Activated CD8-positive, alpha-beta memory T cell treated with anti-CD3 and anti-CD28 coated beads, Interleukin-2, amount 10 ng/mL, durations not matched to agents 7 days and 5 days (primary cell): ENCODE measurements at places on chromosomes 7 and 10. TPM values are rescaled to one million over a fixed set of nuclear protein-coding genes. Genes with fewer than 3 reads are reported as not detected.
A peak's percentile ranks its signal among the peaks of the same experiment; 100 is the strongest.

DNA sequence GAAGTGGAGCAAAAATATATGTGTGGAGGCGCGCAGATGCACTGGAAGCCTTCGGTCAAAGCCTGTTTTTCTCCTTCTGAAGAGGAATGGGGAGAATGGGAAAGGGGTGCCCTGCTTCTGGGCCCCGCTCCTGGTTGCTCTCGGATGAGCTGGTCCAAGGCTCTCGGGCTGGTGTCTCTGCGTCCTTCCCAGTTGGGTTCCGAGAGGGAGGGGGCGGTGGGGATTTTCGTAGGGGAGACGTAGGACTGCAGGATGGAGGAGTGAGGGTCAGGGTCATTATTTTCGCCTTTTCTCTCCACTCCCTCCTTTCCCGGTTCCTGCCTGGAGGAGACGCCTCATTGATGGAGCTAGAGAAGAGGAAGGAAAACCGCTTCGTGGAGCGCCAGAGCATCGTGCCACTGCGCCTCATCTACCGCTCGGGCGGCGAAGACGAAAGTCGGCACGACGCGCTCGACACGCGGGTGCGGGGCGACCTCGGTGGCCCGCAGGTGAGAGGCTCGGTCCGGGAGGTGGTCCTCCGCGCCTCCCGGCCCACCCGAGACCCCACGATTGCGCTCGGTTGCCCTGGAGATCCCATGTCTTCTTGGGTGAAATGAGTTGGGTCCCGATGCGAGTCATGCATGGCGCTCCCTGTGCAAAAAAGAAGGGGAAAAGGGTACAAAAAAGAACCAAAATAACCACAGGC, 790 bp downstream of the ADAM22 start:
- H3K4me3 ChIP-seq = peak overlapping the region; percentile 83
- H3K27ac ChIP-seq = peak overlapping the region; percentile 74
- DNase-seq = peak; percentile 48
- peaks cover 9% of the 10 kb centered on the region for H3K27me3 ChIP-seq
- H3K36me3 ChIP-seq = peaks cover 7% of the 10 kb centered on the region

DNA sequence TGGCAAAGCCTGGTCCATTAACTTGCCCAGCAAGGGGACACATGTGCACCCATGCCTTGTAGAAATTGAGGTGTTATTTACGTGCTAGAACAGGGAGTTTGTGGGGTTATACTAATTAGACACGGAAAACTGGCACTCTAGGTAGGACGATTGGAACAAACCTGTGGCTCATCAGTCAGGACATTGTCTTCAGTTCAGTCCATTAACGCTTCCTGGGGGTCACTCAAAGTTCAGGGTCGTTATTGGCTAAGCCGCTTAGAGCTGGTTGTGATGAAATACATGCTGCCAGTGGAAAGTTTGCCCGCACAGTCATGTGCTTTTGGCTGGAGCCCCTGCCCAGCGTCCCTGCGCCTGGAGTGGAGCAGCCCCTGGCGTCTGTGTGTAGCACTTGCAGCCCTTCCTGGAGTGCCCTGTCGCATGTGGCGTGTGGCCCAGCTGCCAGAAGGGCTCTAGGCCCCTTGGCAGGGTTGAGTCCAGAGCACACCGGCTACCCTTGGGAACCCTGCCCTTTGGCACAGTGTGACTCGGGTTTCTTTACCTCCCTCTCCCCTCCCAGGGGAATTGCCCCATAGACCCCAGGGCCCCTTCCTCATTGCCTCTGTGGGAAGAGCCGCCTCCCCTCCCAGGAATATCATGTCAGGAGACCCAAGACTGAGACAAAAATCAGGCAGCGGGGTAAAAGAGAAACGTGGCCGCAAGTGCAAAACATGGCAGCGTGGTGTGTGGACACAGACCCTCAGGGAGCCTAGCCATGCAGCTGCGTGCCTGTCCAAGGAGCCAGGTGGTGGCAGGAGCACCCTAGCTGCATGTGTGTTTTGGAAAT, 9.8 kb downstream of the ZNF775 start:
- H3K27me3 ChIP-seq = no peaks in the 10 kb centered on the region
- no peak for DNase-seq
- H3K36me3 ChIP-seq = peaks cover 5% of the 10 kb centered on the region
- H3K27ac ChIP-seq = no peak overlapping the region
- no peak overlapping the region for H3K4me3 ChIP-seq

GRCh38 chr10:133476641-133476990, 22.9 kb downstream of the SCART1 start:
- H3K27ac ChIP-seq = no peak overlapping the region
- DNase-seq = no peak
- no peaks in the 10 kb centered on the region for H3K36me3 ChIP-seq
- peaks cover 4% of the 10 kb centered on the region for H3K27me3 ChIP-seq
- H3K4me1 ChIP-seq = peaks cover 31% of the 10 kb centered on the region
- no peak overlapping the region for H3K4me3 ChIP-seq

DNA sequence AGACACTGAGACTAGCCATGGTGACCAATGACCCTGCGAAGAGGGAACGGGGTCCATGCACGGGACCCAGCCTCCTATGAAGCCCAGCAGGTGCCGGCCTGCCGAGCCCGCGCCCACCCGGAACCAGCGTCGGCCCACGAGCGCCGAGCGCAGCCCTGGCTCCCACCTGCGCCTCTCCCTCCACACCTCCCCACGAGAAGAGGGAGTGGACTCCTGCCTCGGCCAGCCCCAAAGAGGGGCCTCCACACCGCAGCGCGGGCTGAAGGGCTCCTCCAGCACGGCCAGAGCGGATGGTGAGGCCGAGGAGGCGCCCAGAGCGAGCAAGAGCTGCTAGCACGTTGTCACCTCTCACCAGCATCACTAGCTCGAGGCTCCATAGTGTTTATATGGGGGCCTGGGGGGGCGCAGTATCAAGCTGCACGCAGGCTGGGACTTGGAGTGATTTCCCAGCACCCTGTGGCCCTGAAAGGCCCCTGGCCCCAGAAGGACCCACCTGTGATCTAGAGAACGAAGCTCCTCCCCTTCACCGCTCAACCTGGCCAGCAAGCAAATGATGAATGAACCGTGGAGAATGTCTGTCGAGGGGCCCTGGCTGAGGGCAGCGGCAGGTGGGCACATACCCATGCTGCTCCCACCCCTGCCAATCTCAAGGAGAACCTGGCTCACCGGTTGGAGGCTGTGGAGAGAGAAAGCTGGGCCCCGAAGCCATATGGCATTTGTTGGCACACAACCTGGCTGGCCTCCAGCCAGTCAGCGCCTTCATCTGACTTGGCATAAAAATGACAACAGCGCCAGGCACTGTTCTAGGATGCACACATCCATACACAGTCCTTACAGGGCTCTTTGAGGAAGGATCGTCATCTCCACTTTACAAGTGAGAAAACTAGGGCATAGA, 30.7 kb downstream of the GHRHR start:
- DNase-seq = no peak
- no peak overlapping the region for H3K27ac ChIP-seq
- H3K4me1 ChIP-seq = no peaks in the 10 kb centered on the region
- H3K4me3 ChIP-seq = no peak overlapping the region

- no peak for DNase-seq
- no peak overlapping the region for H3K27ac ChIP-seq
- peaks cover 19% of the 10 kb centered on the region for H3K27me3 ChIP-seq
Measured at GRCh38 chr10:3605882-3606281, 179.1 kb downstream of the KLF6 start.

DNA sequence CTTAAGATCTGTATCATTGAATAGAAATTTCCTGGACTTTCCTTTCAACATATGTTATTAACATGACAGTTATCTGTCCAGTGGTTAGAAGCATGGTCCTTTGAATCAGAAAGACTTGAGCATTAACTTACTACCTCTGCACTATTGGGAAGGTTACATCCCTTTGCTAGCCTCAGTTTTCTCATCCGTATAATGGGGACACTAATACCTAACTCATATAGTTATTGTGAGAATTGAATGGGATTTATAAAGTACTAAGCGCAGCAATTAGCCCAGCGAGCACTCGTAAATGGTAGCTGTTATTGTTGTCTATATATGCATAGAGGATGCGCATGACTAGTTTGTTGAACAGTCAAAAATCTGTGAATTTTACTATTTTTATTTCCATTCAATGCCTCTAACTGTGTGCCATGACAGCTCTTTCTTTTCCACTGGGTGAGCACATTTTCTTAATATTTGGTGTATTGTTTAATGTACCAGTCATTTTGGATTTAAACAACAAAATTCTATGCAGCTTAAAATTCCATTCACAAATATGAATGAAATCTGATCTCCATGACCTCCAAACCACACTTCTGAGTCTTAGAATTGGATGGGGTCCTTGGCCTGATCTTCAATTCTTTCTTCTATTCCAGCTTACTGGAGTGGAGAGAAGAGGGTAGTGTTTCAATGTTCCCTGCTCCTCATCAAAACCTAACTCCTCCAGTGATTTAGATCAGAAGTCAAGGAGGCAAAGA, 65.0 kb downstream of the CACNB2 start:
- no peak overlapping the region for H3K27ac ChIP-seq
- H3K4me3 ChIP-seq = no peak overlapping the region
- H3K27me3 ChIP-seq = no peaks in the 10 kb centered on the region
- no peaks in the 10 kb centered on the region for H3K4me1 ChIP-seq
- DNase-seq = no peak

GRCh38 chr10:114905450-114905849, 32.5 kb upstream of the TRUB1 start:
- H3K36me3 ChIP-seq = no peaks in the 10 kb centered on the region
- DNase-seq = no peak
- H3K27me3 ChIP-seq = peaks cover 5% of the 10 kb centered on the region

- no peak for DNase-seq
- H3K27me3 ChIP-seq = no peaks in the 10 kb centered on the region
- no peaks in the 10 kb centered on the region for H3K4me1 ChIP-seq
- H3K27ac ChIP-seq = no peak overlapping the region
- no peak overlapping the region for H3K4me3 ChIP-seq
- H3K36me3 ChIP-seq = no peaks in the 10 kb centered on the region
Measured at GRCh38 chr7:1555046-1555812, 776 bp downstream of the TMEM184A start.

- H3K36me3 ChIP-seq = no peaks in the 10 kb centered on the region
- no peak overlapping the region for H3K4me3 ChIP-seq
- peaks cover 2% of the 10 kb centered on the region for H3K4me1 ChIP-seq
- H3K27ac ChIP-seq = no peak overlapping the region
Measured at GRCh38 chr10:102988404-102989314, 70.6 kb downstream of the CNNM2 start.

CYP3A5 gene
- total RNA-seq = not detected

NCF1 gene
- total RNA-seq = 0.35 TPM

CALML5 gene
- total RNA-seq = not detected
